ENCODE measurements at places on chromosomes 5 and 9.

- no peak for DNase-seq
These were observed 153.7 kb upstream of the GPR151 start for GRCh38 chr5:146669656-146670055.

GRCh38 chr5:78554670-78555069 is 93.9 kb downstream of the LHFPL2 start:
- no peak for DNase-seq

GRCh38 chr9:14591411-14591810 is 101.8 kb downstream of the ZDHHC21 start:
- DNase-seq = no peak

DNA sequence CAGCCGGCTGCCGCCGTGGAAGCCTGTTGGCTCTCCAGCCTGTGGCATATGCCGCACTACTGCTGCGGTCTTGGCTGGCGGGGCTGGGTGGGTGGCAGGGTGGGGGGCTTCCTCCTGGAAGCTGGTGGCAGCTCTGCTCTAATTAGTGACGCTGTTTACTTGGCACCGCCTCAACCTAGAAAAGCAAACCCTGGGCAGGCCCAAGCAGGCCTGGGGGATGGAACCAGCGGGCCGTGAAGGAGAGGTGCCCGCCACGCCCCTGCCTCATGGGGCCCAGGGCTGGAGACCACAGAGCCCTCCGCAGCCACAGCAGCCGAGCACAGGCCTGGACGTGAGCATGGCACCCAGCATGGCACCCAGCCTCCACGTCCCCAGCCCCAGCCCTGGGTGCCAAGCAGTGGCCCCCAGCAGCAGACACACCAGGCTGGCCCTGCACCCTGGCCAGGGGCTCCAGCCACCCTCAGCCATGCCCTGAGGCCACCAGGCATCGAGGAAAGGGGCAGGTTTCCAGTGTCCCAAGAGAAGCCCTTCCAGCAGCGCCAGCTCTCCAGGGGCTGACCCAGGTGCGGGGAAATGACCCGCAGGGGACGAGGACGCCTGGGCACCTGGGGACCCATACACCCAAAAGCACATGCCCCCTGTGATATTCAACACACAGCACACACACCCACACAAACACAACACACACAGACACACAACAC is 5.4 kb upstream of the CCDC187 start:
- DNase-seq = no peak

DNA sequence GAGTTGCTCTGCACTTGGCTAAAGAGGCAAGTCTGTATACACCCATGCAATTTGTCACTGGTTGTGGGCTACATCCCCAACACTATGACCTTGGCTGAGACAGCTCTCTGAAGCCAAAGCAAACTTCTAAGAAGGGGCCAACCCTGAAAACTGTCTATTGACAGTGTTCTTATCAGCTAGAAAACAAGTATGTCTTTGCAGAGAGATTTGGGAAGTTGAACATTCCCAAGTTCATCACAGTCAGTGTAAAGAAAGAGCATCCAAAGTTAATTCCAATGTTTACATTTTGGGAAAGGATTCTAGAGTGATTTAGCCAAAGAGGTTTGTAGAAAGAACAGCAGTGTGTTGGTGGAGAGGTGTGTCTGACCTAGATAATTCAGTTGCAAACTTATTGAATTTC is 711.1 kb upstream of the CHD1 start:
- no peak for DNase-seq

- DNase-seq = peak; percentile 39
These were observed 404.6 kb upstream of the ARRDC3 start for GRCh38 chr5:91787718-91788117.

DNA sequence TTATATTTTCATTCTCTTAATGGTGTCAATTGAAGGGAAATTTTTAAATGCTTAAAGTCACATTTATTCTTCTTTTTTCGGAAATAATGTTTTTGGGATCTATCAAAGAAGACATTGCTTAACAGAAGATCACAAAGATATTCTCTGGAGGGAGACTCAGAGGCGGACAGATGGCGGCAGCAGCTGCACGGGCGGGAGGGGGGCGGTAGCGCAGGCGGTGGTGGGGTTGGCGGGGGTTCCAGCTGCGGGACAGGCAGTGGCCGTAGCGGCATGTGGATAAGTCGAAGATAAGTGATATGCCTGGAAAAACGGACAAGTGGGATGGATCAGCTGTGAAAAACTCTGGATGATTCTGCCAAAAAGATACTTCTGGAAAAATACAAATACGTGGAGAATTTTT is 31.6 kb upstream of the ZDHHC11B start:
- no peak for DNase-seq

DNA sequence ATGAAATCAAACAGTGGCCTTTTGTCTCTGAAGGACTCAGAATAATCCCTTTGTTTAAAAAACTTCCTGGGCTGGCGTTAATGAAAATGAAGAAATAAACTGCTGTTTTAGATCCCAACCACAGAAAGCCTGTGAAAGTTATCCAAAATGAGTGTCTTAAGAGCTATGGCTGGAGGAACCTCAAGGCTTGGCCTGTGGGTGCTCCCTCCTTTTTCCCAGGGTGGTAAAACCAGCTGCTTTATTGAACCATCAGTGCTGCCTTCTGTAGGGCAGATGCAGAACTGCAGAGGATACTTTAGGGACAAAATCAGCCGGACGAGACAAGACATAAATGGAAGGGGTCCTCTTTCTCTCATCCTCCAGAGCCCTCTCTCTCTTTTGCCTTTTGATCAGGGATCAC is 100.9 kb downstream of the SMARCA2 start:
- DNase-seq = no peak

DNA sequence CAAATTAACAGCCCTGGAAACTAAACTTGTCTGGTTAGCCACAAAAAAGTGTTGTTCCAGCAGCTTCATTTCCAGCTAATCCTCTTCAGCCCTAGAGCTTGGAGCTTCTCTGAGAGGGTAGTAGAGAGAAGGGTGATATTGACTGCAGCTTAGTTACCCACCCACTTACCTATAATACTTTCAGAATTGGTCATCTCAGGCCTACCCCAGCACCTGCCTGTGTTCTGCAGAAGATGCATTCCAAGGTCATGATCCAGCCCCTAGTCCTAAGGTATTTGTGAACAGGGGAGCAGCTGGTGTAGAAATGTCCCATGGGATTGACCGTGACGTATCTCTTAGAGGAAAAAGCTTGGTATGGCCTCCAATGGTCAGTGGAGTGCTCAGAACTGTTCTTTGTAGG is 289.0 kb downstream of the NR3C1 start:
- DNase-seq = no peak

GRCh38 chr9:15499139-15499538 is 11.6 kb downstream of the PSIP1 start:
- DNase-seq = no peak

DNA sequence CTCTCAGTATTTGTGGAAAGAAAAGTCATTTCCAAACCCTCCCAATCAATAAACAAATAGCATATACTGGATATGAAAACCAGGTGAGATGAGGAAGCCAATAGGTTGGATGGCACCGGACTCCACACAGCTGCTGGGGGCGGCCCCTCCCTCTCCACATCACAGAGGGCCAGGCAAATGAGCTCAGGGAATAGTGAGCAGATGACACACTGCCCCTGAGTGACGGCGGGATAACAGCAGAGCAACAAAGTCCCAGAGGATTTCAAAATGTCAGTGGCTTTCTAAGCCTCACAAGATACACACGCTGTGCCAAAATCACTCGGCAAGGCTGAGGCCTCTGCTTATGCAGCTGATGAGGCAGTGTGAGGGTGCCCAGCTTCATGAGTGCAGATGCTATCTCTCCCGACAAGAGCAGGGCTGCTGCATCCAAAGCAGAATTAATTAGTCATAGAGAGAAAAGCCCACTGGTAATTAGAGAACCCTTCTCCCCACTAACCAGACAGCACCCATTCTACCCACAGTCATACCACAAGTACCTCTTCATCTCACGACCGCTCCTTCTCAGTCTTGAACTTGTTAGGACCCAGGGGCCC is 235.0 kb upstream of the NFIL3 start:
- DNase-seq = no peak

DNA sequence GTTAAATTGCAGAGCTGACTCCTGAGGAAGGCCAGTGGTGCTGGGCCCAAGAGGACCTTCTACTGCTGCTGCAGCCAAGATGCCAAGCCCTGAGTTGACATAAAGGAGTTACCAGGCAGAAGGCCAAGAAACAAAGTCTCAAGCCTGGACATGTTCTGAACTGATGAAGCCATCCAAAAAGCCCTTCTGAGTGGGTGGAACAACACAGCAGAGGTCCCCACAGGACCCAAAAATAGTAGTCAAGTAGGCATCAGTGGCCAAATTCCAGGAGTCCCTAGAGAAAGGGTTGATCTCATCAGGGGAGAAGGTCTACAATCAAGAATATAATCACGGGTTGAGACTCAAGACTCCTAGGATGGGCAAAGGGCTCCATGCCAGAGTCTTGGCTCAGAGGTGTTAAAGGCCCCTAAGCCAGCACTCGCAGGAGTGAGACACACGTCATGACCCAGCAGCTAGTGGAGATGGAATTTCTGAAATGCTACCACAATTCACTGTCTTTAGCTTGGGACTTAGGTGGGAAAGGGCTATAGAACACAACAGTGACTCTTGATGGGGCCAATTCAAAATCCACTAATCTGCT is 119.7 kb downstream of the FANCC start:
- peak; percentile 11 for DNase-seq

DNA sequence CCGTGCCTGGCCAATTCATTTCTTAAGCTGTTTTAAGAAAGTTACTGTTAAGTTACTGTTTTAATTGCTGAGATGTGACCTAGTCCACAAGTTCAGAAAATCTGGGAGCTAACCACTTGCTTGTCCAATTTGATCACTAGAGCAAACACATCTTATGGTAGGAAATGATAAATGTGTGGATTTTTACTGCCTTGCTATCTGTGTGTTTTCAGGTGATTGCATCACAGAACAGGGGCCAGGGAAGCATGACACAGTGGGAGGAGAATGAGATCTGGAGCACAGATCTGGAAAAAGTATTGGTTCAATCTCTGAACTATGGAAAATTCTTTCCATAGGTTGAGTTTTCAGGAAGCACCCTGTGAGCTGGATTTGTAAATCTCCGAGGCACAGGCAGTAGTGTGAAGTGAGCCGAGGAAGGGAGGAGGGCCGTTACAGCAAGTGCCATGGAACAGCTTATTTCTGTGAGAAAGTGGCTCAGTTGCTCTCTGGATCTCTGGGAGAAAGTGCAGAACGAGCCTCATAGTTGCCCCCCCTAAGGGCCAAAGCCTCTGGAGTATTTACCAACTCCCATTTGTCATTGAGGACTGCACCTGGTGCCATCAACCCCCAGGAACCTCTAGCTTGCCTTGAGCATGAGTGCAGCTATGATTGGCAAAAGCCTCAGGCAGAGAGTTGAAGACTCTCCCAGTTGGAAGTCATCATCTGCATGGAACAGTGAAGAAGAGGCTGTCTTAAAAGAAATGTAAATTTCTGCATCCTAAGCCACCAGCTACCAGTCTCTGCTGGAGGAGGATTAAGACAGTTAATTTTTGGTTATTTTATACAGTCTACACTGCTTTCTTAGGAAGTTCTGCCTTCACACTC is 161.8 kb upstream of the CLINT1 start:
- no peak for DNase-seq

- DNase-seq = no peak
These were observed 51.1 kb downstream of the GNA14 start for GRCh38 chr9:77597057-77597456.

- DNase-seq = peak; percentile 73
These were observed 27.0 kb downstream of the UTP15 start for GRCh38 chr5:73592551-73592950.

GRCh38 chr9:136679431-136679941 is 7.8 kb downstream of the AGPAT2 start:
- DNase-seq = no peak

DNA sequence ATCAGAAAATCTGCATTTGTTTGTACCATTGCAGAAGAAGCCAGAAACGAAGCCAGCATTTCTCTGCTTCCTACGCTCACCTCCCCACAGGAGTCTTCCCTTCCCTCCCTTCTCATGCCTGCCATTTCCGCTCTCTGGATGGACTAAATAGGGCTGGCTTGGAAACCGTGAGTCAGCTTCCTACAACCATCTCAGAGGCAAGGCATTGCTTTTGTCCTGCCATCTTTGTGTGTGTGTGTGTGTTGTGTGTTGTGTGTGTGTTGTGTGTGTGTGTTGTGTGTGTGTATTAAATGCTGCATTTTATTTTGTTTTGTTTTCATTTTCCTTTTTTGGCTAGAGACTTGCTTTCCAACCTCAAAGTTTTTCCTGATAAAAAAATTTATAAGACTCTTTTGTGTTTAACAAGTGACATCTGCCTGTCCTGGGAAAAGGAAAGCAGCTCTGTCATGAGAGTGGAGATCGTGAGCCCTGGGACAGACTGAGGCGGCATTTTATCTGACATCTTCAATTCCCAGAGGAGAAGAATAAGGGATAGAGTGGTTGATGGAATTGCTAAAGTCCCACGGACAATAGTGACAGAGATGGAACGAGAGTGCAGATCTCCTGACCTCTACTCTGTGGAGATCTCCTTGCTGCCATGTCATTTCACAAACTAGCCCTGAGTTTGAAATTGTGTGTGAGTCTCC is 7.5 kb upstream of the EGFLAM start:
- DNase-seq = peak; percentile 58

GRCh38 chr5:117486261-117486660 is 911.6 kb upstream of the SEMA6A start:
- no peak for DNase-seq

DNA sequence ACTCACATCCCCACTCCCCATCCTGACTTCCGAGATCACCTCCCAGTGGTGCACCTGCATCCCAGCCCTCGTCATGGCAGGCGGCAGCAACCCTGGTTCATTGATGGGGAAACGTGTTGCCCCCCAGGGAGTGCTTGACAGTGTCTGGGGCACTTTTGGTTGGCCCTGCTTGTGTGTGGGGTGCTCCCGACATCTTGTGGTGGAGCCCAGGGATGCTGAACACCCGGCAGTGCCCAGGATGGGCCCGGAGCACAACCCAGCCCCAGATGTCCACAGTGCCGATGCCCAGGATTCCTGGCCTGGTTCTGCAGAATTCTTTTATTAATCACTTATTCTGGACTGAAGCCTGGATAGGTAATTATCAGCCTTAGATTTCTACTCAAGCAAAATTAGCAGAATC is 3.7 kb downstream of the MRPL36 start:
- DNase-seq = no peak

DNA sequence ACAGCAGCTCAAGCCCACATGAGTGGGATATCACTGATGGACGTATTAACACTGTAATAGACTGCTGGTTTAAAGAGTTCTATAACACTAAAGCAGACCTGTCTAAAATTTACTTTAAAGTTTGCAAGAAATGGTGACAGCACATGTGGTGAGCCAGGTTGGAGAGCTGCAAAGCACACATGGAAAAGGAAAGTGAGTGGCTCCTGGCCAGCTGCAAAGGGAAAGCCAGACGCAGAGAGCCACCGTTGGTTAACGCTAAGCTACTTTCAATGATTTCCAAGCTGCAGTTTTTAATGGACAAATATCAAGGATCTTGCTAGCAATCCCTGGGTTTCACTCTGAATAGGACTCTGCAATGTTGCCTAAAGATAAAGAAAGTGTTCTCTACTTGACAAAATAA is 89.9 kb downstream of the CTNND2 start:
- no peak for DNase-seq
